ENCODE measurements at places on chromosomes 7 and 10.
A peak's percentile ranks its signal among the peaks of the same experiment; 100 is the strongest.

GRCh38 chr7:158865462-158865922 is 9.1 kb downstream of the DYNC2I1 start:
- DNase-seq: no peak

- no peak for DNase-seq
These were observed 286.2 kb downstream of the RPS24 start for GRCh38 chr10:78319841-78320240.

DNA sequence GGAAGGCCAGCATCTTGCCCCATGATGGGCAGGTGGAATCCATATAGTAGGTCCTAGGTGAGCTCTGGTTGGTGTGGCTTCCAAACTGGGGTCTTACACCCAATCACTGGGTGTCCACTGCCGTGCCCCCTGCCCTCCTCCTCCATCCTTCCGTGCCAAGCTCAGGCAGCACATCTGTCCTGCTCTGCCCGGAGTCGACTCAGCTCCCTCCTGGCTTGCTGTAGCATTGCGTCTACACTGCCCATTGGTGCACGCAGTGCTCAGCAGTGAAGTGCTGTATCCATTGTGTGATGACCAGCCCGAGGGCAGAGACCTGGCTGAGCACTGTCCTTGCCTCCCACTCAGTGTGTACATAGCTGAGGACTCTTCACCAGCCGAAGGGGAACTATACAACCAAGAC is 148.4 kb downstream of the ADAM12 start:
- DNase-seq: no peak

DNA sequence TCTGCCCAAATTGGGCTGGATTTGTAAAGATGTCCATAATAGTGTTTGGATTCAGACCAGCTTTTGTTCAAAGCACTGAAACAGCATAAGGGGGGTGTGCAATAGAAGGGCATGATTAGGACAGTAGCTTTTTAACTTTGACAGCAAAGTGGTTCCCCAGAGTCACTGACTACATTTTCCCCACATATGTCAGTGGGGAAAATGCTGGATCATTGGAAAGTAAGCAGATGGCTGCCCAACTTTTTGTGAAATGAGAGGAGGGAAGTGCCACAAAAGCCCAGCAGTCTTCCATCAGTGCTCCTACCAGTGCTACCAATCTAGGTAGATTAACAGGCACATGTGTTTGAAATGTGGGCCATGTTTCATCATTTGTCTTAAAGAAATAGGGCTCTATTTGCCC is 162.8 kb downstream of the FZD1 start:
- DNase-seq: no peak

DNA sequence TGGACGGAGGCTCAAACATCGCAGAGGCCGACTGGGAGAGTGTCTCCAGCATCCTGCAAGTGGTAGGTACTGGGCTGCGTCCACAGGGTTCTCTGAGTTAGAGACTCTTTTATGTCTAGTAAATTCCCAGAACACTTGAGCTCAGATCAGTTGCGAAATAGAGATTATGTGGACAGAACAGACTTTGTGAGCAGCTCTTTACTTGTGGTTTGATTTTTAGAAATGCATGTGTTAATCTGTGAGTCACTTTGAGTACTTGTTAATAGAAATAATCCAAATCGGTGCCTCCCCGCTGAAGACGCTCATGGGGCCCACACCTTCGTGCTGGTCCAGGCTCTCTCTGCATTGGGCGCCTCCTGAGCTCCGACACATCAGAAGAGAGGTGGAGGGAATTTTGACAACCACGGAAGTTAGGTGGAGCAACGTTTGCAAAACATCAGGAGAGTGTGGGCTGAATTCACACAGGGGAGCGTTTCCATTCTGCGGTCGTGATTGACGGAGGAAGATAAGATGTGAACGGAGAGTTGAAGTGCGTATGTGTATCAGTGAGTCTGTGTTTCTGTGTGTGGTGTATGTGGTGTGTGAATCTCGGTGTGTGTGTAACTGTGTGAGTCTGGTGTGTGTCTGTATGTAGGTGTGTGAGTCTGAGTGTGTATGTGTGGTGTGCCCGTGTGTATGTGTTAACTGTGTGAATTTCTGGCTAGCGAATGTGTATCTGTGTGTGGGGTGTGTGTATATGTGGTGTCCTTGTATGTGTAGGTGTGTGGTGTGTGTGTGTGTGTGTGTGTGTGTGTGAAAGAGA is 32.1 kb downstream of the PFKP start:
- DNase-seq: no peak

DNA sequence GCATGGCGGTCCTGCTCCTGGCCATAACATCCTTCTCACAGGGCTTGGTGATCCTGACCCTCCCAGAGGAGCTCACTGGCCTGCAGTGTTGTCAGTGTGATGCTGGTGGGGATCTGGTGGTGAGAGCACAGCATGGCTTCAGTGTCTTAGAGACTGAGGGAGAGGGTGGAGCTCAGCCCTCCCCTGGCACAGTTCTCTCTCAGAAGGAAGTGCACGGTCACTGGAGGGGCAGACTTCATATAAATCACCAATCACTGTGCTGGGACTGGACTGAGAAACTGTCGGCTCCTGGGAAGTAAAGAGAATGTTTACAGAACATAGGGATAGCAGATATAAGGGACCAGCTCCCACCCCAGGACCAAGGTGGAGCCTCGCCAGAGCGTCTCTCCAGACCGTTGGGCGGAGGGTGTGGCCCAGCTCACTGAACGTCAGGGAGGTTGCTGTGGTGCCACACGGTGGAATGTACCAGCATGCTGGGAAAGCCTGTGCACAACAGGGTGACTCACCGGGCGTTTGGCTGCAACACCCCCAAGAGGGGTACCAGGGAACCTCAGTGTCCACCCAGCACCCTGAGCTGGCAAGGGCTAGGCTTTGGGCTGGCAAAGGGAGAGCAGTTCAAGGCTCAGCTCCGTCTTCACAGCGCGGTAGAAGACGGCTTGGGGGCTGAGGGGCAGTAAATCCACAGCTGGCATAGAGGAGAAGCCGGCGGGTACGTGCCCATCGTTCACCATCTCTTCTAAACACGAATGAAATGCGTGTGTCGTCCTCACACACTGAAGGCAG is 8.8 kb upstream of the GET4 start:
- no peak for DNase-seq

DNA sequence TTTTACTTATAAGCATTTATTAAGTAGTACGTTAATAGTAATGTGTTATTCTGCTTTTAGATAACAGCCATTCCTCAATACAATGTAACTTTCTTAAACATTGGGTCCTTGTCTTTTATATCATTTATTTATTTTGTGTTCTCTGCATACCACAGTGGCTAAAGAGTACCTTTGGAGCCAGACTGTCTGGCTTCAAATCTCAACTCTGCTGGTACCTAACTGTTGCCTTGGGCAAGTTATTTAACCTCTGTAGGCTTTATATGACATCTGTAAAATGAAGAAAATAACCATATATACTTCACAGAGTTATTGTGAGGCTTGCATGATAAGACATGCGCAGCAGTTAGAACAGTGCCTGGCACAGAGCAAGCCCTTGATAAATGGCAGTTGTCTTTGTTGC is 397.6 kb downstream of the MDFIC start:
- DNase-seq: no peak

- DNase-seq: peak; percentile 59
These were observed 56.2 kb downstream of the XPNPEP1 start for GRCh38 chr10:109866995-109867635.

- no peak for DNase-seq
These were observed 77.1 kb downstream of the CARD11 start for GRCh38 chr7:2966466-2967078.

DNA sequence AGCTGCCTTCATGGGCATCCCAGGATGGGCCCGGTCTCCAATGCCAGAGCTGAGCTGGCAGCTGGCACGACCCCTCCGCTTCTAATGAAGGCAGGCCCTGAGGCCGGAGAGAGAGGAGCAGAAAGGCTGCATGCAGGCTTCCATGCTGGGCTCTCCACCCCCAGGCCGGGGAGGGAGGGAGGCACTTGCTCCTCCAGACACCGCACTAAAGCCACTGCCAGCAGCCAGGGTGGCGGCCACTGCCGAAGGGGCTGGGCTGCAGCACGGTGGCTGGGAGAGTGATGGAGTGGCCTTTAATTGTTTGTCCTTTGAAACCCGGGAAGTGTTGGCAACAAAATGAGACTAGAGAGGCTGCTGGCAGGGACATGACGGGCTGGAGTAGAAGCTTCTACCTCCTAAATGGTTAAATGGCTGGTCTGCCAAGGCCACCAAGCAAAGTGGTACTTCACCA is 236.5 kb downstream of the SKAP2 start:
- no peak for DNase-seq

DNA sequence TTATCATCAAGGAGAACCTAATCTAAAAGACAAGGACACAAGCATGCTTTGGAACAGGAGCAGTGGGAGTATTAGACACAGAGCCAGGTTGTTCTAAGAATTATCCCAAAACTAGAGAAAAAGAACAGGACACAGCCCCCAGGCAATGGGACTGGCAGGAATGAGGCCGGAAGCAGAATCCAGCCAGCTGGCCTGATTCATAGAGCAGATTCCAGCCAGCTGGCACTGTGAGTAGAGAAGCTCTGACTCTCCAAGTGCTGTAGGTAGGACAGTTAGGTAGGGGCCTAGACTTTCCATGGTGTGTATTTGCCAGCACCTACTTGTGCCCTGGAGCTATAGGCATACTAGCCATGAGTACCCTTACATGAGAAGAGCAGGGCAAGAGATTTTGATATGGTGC is 13.3 kb upstream of the RAB18 start:
- no peak for DNase-seq

DNA sequence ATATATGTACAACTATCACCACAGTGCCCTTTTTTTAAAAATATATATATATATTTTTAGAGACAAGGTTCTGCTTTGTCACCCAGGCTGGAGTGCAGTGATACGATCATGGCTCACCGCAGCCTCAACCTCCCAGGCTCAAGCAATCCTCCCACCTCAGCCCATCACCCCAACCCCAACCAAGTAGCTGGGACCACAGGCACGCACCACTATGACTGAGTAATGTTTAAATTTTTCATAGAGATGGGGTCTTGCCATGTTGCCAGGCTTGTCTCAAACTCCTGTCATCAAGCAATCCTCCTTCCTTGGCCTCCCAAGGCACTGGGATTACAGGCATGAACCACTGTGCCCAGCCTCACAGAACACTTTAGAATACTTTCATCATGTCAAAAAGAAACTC is 234.9 kb downstream of the SH2D4B start:
- no peak for DNase-seq

- no peak for DNase-seq
These were observed 147.9 kb downstream of the PLXNA4 start for GRCh38 chr7:132428247-132428919.
